ENCODE measurements at places on chromosomes 16 and 17. TPM values are rescaled to one million over a fixed set of nuclear protein-coding genes. Genes with fewer than 3 reads are reported as not detected.

- no peak for DNase-seq
Observed at GRCh38 chr16:70691223-70692129, 5.6 kb upstream of the MTSS2 start.

CTRB2 gene
- not detected for total RNA-seq

DNA sequence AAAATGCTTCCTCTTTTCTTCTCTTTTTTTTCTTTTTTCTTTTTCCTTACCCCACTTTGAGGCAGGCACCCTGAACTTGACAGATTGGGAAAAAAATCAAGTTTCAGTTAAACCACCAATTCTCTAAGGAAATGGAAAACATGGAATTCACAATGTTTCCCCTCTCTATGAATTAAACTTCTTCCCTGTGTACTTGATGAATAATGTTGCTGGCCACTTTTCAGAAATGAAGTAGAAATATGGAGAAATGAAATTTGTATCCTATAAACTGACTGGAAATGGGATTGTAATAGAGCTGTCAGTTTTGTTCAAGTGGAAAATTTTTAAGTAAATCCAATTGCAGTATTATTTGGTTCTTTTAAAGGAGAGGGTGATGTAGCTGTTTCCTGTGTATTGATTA, 129.8 kb downstream of the CLEC16A start:
- DNase-seq = no peak

FMNL1 gene
- total RNA-seq = 6.3 TPM

MYCBPAP gene
- total RNA-seq = 1.7 TPM

TPSAB1 gene
- total RNA-seq = not detected

GRCh38 chr17:36011201-36011600, 6.6 kb downstream of the CCL23 start:
- no peak for DNase-seq

DNA sequence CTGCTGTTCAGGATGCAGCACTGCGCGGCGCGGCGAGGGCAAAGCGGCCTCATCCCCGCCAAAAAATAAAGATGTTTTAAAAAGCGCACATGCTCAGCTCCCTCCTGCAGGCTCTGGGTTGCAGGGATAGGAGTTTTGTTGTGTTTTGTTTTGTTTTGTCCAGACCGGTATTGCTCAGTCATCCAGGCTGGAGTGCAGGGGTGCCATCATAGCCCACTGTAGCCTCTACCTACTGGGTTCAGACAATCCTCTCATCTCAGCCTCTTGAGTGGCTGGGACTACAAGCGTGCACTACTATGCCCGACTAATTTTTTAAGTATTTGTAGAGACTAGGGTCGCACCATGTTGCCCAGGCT, 636 bp downstream of the WWOX start:
- no peak for DNase-seq

GRCh38 chr16:77234611-77235010, 35.4 kb downstream of the SYCE1L start:
- peak; percentile 68 for DNase-seq

RGS11 gene
- total RNA-seq = 3.4 TPM

DNA sequence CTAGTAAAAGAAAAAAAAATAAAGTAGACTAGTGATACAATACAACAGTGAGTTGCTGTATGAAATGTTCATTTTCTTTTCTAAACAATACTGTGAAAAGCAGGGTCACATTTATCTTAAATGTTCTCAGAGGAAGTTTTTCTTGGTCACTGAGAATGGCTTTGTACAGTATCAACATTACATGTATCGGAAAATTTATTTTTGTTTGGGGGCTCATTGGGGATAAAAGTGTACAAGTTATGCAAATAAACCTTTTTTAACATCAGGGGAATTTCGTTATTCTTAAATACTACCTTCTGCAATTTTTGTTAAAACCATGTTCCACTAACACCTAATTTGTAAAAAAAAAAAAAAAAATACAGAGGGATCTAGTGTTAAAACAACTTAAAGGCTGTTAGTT, 8.7 kb upstream of the ZNF594 start:
- no peak for DNase-seq

CD300LG gene
- total RNA-seq = not detected

GRCh38 chr17:76384222-76384986, at the start of gene SPHK1:
Gene SPHK1, plus strand, starts transcription at chr17:76384609. Its CDS starts 1,036 bp downstream, at chr17:76385645.
- DNase-seq = peak; percentile 75

CCDC200 gene
- not detected for total RNA-seq

LGALS9B gene
- total RNA-seq = not detected

DNA sequence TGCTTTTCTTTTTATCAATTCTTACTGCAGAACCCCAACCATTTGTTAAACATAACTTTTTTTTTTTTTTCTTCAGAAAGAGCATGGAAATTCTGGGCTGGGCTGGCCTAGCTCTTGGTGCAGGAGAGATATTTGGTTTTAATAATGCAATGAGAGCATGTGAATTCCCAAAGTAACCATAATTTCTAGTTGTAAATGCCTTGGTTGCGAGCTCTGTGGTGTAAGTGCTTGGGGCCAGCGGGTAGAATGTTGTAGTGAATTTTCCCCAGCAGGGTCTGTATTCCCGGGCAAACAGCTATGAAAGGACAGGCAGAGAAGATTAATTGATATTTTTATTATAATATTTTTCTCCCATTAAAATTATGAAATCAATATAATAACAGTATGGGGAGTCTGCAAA, 465.6 kb downstream of the HS3ST4 start:
- DNase-seq = no peak

GRCh38 chr16:66510711-66511601, 39.0 kb downstream of the TK2 start:
- no peak for DNase-seq

DNA sequence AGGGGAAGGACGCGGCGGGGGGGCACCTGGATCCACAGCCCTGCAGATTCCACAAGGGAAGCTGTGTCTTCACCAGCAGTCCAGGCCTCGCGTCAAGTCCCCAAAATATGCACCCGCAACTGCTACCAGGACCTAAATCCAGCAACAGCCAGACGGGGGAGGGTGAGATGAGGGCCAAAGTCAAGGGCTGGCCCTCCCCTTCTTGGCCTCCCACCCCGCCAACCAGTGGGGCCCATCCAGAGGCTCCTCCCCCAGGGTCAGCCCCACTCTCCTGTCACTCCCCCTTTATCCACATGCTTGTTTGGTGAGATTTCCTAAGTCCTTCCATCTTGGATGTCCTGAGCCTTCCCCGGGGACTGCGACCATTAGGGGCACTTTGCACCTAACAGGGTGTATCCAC, 138.7 kb downstream of the ENGASE start:
- peak; percentile 77 for DNase-seq

DNA sequence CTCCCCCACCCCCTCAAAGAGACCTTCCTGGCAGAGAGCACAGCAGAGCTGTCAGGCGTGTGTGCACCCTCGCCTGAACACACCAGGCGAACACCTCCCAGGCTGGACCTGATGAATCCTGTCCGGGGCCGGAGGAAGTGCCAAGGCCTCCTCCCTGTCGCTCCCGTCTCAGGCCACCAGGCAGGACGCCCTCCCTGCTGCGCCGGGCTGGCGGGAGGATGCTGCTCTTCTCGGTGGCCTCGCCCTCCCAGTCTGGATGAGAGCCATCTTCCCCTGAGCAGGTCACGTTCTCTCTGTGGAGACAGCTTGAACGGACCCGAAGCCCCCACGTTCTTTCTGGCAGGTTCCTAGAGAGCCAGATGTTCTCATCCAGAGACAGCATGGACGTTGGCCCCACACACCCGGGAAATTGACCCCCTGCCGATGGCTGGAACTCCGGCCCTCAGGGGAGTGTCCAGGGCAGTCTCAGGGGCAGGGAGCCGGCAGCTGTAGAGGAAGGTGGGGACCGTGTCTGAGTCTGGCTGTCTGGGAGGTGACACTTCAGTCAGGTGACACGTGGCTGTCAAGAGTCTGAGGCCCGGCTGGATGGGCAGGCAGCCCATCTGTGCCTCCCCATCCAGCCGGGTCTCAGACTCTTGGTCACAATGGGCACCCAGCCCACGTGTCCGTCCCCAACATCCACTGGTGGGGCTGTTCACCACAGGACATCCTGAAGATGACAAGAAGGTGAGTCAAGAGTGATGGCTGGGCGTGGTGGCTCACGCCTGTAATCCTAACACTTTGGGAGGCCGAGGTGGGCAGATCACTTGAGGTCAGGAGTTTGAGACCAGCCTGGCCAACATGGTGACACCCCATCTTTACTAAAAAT, 5.0 kb upstream of the TIMP2 start:
- DNase-seq = peak; percentile 31

DNA sequence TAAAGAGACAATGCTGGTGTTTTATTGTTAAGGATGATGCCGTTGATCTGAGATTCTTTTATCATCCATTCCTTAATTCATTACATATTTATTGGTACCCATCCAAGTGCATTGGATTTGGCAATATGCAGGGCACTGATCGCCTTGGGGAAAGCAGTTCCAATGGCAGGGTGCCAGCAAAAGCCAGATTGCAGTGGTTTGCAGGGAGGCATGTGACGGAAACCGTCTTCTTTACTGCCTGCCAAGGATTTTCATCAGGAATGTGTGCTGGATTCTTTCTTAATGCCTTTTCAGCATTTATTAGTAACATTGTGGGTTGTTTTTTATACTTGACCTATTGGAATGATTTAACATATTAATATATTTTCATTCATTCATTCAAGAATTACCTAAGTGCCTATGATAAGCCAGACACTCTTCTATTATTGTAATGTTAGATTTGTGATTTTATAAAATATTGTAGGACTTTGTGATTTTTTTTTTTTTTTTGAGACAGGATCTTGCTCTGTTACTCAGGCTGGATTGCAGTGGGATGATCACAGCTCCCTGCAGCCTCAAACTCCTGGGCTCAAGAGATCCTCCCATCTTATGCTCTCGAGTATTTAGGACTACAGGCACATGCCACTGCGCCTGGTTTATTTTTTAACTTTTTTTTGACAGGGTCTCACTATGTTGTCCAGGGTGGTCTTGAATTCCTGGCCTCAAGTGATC, 93.4 kb upstream of the TNRC6A start:
- no peak for DNase-seq

PYY gene
- 1.7 TPM for total RNA-seq

DNA sequence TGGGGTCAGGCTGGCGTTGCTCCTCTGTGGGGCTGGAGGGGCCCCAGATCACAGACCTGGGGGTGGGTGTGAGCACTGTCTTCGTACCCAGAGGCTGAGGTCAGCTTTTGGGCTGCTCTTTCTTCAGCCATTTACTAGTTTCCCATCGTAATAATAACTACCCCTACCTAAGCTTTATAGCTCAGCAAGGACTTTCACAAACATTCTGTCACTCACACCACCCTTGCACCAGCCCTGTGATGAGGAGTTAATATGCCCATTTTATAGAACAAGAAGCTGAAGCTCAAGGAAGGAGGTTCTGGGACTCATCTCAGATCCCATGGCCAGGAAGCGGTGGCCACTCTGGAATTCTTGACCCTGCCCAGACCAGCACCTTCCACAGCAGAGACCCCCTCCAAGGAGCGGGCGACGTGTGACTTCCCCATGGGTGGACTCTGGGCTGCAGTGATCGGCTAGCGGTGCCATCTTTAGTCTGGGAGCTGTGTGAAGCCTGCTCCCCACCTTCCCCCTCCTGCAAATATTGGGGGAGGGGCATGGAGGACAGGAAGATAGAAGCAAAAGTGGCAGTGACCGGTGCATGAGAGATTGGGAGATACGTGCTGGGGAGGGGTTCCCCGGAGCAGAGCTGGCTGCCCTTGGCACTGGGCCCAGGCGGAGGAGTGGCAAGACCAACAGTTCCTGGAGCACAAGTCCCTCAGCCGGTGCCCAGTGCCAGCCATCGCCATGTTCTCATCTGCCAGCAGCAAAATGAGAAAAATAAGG, 81.8 kb upstream of the TOB1 start:
- DNase-seq = no peak

SOX9 gene
- total RNA-seq = 1.2 TPM

DNA sequence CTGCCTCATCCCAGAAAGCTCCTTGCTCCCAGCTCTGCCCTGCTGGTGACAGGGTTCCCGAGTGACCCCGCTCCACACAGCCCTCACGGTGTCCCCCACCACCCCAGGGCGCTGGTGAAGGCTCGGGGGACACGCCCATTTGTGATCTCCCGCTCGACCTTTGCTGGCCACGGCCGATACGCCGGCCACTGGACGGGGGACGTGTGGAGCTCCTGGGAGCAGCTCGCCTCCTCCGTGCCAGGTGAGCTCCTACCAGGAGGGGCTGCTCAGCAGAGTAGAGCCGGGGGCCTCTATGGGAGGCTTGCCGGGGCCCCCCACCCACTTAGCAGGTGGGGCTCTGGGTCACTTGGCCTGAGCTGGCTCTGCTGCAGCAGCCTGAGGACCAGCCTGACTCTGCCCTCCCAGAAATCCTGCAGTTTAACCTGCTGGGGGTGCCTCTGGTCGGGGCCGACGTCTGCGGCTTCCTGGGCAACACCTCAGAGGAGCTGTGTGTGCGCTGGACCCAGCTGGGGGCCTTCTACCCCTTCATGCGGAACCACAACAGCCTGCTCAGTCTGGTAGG, 11.2 kb downstream of the GAA start:
- DNase-seq = peak; percentile 40

DNA sequence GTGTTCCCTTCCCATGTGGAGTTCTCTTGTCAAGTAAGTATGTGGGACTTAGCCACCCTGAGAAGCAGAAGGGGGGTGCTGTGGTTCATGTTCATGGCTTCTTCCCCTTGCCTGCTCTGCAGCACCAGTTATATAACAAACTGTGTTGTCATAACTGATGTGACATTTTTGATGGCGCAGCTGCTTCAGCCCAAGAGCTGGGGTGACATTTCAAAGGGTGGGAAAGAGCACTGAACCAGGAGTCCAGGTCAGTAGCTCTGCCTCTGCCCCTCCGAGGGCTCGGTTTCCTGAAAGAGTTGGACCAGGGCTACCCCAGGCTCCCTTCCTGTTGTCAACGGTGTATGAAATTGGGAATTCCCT, 7.4 kb downstream of the GNAO1 start:
- DNase-seq = no peak

KRTAP4-9 gene
- not detected for total RNA-seq

GRCh38 chr17:49452201-49452600, 37.5 kb upstream of the PHB1 start:
- no peak for DNase-seq
